Suppressor macrophage treated with lipopolysaccharide for 1 hour (primary cell): ENCODE measurements at places on chromosomes 5 and 9.

DNA sequence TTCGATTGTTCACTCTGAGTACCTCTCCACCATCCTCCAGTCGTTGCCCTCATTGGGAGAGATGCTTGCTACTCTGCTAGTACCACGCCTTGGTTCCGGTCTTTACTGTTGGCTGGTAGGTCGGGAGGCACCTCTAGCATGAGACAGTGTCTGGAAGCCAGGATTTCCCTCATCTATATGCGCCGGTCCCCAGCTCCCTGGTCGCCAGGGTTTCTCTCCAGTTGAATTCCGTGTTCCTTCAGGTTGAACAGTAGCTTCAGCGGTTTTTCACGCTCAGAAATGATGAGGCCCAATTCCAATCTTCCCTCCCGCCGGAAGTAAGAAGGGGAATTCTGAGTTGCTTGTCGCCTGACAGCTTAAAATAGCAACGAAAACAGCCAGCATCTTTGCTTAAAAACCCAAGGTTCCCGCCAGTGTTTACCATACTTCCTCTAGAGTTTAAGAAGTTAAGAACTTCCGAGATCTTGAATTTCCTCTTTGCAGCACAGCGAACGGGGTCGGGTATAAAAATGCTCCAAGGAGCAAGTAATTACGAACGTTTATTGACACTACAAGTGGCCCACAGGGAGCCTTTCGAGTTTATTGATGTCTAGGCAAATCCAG is 1.3 kb upstream of the ST8SIA4 start:
- peak; percentile 78 for DNase-seq

DNA sequence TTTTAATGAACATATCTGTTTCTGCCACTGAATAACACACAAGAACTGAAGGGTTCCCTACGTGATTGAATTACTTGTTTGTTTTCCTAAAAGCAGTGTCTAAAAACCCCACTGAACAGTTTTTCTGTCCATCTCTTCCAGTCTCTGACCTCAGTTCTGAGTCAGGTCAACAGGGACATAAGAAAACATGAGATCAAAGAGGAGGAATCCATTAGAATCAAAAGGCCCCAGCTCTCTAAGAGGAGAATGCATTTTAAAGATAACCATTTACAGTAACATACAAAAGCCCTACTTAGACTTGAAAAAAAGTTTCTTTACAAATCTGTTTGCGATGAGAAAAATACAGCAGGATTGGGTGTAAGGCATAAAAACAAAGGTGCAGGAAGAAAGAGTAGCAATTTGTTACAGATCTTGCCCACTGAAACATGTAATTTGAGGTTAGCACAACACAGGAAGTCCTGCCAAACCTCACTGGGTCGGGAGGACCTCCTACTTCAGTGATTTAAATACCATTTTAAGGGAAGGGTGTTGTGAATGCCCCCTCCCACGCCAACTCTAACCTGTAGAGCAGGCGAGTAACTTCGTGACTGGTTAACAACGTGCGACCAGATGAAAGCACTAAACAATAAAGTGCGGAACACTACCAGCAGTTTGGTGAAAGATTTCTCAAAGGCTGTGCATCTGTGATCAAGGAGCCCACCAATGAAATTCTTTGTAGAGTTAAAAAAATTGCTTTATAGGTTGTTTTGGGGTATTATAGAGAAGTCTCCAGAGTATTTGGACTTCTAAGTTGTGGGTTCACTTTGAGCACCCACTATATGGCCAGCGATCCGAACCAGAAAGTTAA is 1.3 kb downstream of the QSOX2 start:
- DNase-seq: peak; percentile 40

DNA sequence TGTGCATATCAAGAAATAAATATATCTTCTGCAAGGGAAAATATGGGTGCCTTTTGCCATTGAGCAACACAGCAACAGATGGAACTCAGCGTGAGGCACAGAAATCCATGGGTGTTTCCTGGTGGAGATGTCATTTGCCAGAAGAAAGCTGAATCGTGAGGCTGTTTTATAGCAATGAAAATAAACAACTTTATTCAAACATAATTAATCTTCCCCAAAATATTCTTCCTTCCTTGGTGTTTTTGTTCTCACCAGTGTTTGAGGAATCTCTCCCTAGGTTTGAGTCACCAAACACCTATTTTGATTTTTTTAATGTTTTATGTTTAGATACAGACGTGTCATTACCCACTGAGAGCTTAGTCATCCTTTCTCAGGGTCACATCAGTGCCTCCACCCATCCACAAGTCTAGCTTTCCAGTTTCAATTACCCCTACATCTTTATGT is 65.8 kb upstream of the PAPPA start:
- DNase-seq: no peak

GRCh38 chr5:139246394-139246793 is 47.1 kb upstream of the MATR3 start:
- DNase-seq: peak; percentile 93

DNA sequence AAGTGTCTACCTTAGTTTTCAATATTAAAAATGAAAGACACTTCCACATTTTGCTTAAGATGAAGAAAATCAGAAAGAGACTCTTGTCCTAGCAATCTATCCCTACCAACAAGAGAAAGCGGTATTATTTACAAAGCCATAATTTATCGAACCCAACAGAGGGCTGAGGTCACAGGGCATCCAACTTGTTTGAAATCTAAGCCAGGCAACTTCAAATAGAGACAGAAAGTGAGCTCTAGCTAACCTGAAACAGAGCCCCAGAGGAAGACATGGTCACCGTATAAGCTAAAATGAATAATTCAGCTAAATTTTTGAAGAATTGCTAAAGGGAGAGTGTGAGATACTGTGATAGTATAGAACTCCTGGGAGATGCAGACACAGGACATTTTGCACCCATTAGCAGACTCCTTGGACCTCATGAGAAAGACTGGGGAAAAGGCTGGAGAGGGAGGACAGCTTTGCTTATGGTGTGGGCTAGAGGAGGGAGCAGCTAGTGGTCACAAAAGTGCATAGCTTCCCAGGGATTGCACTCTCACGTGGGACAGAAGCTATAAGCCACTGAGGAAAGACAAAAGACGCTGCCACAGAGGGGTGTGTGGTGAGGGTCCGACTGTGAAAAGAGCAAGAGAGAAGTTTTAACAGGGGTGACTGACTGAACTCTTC is 624.2 kb upstream of the GRIN3A start:
- no peak for DNase-seq

- DNase-seq: no peak
Measured at GRCh38 chr5:89327608-89328007, 444.6 kb upstream of the MEF2C start.

DNA sequence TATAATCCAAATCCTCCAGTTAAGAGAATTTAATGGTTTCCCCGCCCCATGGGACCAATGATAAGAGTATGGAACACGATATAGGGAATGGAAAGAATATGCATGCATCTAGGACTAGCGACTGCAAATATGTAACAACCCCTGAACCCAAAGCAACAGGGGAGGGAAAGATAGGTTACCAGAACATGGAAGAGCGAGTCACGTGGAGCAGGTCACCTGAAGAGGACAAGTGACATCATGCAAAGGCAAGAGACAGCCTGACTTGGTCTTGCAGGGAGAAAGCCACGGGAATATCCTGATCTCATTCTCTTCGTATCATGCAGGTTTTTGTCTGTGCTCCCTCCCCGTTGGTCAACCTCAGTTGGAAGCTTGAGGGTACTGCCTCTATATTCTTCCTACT is 4.7 kb upstream of the UHRF2 start:
- no peak for DNase-seq

GRCh38 chr9:85167146-85167545 is 497.6 kb downstream of the NTRK2 start:
- DNase-seq: no peak
